NCI-H226 (cell line): ENCODE measurements at places on chromosomes 1 and 21.
A peak's percentile ranks its signal among the peaks of the same experiment; 100 is the strongest.

DNA sequence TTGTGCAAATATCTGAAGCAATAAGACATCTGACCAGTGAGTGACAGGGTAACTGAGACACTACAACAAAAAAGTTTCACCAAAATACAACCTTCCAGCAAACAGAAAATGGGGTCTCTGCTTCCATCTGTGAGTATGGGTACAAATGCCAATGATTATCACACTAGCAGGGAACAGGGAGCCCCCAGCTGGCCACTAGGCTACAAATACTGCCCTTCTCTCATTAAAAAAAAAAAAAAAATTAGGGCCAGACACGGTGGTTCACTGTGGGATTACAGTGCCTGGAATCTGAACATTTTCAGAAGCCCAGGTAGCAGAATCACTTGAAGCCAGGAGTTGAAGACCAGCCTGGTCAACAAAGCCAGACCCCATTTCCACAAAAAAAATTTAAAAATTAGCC is 48.4 kb upstream of the EDARADD start:
- no peak for DNase-seq

DNA sequence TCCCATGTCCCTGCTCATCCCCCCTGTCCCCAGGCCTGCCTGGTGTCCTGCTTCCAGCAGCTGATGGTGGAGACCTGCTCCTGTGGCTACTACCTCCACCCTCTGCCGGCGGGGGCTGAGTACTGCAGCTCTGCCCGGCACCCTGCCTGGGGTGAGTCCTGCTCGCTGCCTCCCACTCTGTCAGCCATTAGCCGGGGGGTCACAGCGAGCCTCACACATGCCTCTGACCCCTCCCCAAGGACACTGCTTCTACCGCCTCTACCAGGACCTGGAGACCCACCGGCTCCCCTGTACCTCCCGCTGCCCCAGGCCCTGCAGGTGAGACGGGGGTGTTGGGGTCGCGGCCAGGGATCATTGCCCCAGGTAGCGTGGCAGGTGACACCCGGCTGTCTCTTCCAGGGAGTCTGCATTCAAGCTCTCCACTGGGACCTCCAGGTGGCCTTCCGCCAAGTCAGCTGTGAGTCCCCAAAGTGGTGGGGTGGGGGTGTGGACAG is 10.0 kb downstream of the SCNN1D start:
- DNase-seq, result peak; percentile 26

GRCh38 chr1:60225486-60225885 is 151.9 kb upstream of the C1orf87 start:
- no peak for DNase-seq

GRCh38 chr1:107267489-107267888 is 126.7 kb downstream of the NTNG1 start:
- no peak for DNase-seq

GRCh38 chr1:31396633-31397351 is 16.2 kb upstream of the SERINC2 start:
- peak; percentile 87 for DNase-seq

- peak; percentile 40 for DNase-seq
These were observed 26.8 kb upstream of the RNF19B start for GRCh38 chr1:32991386-32991785.

- DNase-seq, result peak; percentile 78
These were observed 73.5 kb upstream of the LRRC7 start for GRCh38 chr1:69494221-69494620.

- peak; percentile 87 for DNase-seq
These were observed 6.5 kb upstream of the C1orf146 start for GRCh38 chr1:92211166-92211565.

GRCh38 chr1:11151114-11151513 is 38.0 kb upstream of the ANGPTL7 start:
- no peak for DNase-seq

DNA sequence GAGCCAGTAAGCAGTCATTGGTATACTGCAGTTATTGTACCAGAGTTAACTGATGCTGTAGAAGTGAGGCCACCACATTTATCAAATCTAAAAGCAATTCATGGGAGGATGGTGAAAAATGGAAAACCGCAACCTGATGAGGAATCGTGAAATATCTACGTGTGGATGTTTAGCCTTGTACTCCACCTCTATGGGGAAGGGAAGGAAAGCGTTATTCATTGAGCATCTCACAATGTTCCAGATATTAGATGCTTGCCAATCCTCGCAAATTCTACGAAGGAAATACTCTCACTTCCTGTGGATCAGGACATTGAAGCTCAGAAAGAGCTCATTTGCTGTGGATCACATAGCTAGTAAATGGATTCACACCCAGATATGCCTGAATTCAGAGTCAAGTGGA is 77.3 kb downstream of the LRRC8D start:
- DNase-seq, result no peak

GRCh38 chr1:102834688-102835320 is 273.5 kb downstream of the COL11A1 start:
- peak; percentile 61 for DNase-seq

GRCh38 chr1:212238552-212238951 is 46.7 kb upstream of the PPP2R5A start:
- DNase-seq, result no peak

DNA sequence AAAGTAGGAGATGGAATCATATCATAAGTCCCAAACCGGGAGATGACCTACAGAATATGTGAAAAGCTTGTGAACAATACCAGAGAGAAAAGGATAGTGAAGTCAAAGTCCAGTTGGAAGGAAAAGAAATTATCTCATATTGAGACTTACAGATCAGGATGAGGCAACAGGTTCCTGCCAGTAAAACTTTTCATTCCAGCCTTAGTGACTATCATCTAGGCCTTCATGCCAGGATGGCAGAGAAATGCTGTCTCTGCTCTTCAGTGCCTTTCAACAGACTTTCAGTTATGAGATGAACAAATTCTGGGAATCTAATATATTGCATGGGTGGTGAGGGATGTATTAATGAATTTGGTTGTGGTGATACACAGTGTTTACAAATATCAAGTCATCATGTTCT is 52.3 kb downstream of the NTMT2 start:
- DNase-seq, result no peak

DNA sequence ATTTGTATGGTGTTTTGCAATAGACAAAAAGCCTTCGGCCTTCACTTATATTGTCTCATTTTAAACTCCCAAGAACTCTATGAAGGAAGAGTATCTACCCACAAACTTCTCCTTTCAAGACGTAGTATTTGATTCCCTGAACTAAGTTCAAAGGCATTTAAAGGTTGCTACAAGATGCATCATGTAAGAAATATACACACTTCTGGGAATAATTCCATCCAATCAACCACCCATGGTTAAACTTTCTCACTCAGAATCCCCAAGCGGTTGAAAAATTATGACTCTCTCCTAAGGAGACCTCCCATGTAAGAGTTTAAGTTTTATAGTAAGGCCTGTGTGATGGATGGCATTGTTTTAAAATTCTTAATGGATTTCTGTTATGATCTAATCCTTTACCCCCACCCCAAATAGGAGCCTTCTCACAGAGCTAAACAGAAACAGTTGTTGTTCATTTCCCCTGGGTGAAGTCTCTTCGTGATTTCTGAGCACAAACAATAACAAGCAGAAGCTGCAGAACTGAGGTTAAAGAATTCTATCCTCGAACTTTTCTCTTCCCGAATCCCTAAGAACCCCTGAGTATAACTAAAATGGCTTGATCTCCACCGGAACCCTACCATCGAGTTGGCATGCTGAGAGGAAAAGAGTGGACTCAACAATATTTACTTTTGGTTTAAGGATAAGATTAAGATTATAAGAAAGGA is 185.0 kb downstream of the TGFBR3 start:
- no peak for DNase-seq

DNA sequence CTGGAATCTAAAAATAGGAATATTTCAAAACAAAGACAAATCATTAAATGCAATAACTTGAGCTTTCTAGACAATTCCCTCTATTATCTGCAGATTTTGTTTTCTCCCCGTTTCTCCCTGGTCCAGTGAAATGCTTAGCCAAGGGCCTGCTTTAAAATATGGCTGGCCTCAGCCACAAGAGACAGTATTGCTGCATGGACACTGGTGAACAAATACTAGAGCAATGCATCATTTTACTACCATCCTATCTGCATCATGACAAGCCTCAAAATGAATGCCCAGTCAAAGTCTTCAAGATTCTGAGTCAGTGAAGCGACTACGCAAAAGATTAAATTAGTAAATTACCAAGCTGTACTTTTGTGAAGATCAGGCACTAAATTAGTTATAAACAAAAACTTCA is 80.5 kb downstream of the ENAH start:
- peak; percentile 22 for DNase-seq

DNA sequence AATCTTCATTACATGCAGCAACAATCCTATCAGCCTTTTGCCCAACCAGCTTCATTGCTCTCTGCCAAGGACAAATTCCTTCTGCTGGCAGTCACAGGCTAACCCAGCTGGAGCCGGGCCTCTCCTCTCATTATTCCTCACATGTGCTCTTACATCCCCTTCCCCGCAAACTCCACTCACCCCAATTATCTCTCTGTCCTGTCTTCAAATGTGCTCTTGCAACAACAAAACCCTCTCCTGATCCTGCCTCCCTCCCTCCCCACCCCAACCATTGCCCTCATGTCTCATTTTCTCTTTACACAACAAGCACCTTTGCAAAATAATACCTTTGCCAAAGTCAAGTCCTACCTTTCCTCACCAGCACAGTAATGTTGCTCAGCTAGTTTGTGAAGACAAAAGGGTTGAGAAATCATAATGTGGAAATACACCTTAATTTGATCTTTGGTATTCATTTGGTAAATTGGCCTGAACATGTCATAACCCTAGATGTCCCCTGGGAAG is 36.0 kb upstream of the DHCR24 start:
- no peak for DNase-seq

DNA sequence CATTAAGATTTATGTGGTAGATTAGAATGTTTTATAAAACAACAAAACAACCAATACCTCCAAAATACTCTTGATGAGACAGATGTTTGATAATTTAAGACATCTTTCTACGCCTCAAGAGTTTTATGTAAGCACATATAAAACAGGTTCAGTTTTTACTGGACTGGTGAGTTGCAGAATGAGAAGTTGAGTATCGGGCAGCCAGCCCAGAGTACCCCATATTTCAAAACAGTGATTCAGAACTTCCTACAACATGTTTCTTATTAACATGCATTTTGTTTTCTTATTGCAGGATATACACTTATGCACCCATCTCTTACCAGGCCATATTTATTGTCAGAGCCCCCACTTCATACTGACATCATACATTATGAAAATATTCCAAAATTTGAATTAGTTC is 91.4 kb upstream of the RAVER2 start:
- DNase-seq, result no peak

DNA sequence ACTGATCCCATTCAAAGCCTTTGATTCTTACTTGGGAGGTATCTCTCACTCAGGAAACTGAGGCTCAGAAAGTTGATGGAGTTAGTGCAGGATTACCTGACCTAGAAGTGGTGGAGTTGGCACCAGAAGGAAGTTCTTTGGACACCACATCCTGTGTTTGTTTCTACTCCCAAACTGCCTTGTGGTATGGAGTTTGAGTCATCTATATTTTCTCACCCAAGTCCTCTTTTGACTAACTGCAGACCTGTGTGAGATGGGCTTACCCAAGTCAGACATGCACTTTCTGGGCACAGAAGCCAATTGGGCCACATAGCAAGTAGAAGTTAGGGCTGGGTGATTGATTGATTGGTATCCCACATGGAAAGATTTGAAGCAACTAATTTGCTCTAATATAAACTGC is 36.1 kb downstream of the FGGY start:
- peak; percentile 78 for DNase-seq

DNA sequence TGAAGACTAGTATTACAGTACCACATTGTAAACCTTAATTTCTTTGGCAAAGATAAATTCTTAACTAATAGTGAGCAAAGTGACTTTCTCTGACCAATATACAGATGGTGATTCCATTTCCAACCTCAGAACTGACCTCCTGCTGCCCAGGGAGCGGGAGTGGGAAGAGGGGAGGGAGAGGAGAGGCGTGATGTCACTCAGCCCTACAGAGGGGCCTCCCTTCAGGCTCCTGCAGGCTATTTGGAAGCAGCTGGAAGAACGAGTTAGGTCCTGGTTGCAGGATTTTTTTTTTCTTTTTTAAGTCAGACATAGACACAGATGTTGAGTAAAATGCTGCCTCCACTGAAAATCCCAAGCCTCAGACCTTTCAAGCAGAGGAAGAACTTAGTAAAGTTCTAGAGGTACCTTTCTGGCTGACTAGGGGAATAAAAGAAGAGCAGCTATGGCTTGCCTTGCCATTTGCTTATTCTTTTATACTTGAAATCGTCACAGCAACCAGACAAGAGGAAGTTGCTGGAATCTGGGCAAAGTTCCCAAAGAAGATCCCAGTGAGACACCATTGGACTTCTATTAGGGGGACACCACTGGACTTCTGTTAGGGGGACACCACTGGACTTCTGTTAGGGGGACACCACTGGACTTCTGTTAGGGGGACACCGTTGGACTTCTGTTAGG is 54.5 kb downstream of the EXO1 start:
- no peak for DNase-seq

DNA sequence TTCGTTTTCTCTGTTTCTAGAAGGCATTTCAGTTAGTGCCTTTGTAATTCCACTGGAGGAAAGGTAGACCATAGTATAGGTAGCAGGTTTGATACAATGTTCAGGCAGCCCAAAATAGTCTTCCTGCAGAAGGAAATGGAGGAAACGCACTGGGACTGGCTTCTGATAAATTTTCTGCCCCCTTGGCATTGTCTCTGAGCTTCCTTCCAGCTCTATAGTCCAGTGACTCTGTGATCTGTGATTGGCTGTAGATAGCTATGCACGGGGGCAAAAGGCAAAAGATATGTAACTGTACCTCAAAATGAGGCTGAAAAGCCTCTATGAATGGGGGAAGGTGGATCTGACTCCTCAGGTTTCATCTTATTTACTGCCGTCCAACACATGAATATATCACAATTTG is 5.8 kb upstream of the MAGOH start:
- DNase-seq, result no peak

- no peak for DNase-seq
These were observed 65.5 kb downstream of the PRRX1 start for GRCh38 chr1:170729225-170730002.

DNA sequence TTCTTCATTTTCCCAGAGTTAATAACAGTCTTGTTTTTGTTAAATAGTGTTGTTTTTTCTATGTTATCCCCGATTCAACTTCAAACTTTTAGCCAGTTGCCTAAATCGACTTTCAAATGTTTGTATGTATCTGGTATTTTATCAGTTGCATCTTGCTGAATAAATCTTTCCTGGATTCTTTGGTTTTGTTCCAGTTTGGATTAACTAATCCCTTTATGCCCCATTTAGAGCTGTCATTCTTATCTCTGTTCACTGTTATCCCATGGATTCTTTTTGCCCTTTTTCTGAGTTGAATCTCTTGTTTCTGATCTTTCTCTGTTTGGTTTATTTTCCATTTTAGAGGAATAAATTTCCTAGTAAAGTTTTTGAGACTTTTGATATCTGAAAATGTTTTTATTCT is 31.1 kb upstream of the PTCH2 start:
- DNase-seq, result no peak
